ENCODE measurements at places on chromosomes 11 and 22.
A peak's percentile ranks its signal among the peaks of the same experiment; 100 is the strongest.

GRCh38 chr11:111393096-111393495, 14.0 kb upstream of the POU2AF1 start:
- DNase-seq = no peak

DNA sequence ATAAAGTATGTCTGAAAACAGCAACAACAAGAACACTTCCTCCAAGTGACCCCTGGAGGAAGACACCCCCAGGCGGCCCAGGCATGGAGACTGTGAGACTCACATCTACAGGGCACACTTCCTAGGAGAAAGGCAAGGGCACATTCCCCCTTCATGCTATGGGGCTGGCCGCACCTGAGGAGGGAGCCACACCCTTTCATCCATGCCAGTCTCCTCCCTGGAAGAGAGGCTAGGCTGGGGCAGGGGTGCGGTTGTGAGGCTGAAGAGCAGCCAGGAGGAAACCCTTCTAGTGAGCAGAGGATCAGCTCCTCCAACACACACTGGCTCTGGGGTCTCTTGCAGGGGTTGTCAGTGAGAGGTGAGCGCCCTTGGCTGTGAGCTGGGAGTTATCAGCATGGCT, 678.8 kb downstream of the NTM start:
- no peak for DNase-seq

DNA sequence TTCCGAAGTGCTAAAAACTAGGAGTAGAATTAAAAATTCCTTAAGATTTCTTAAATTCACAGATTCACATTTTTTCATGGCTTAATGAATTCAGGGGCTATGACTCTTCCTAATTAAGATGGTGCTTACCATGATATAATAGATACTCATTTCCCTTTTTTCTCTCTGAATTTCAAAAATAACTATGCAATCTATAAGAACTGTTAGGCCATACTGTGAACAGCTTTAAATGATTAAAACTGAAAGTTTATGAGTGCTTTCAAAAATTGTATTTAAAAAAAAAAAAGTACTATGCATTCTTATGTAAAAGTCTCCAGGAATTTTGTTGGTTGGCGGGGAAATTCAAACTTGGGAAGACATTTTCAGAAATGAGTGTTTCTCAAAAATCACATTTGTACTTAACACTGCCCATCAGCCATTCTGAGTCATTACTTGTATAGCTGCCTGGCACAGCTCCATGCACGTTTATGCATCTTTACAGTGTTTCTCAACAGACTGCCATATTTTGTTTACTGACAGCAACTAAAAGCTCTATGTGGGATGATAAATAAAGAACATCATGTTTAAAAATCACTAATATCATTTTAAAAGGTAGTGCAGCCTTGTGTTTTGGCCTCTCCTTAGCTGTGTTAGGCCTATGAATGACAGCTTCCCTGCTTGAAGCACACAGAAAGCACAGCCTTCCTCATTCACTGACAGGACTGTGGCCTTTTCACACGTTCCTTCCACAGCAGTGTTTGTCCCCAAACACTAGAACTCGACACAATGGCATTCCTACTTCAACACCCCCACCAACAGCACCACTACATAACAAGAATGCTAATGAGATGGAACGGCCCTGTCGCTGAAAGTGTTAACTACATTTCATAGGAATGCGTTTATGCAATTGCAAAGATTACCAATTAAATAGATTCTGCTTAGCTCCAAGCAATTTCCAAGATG, 131.4 kb downstream of the DCDC1 start:
- no peak for DNase-seq

DNA sequence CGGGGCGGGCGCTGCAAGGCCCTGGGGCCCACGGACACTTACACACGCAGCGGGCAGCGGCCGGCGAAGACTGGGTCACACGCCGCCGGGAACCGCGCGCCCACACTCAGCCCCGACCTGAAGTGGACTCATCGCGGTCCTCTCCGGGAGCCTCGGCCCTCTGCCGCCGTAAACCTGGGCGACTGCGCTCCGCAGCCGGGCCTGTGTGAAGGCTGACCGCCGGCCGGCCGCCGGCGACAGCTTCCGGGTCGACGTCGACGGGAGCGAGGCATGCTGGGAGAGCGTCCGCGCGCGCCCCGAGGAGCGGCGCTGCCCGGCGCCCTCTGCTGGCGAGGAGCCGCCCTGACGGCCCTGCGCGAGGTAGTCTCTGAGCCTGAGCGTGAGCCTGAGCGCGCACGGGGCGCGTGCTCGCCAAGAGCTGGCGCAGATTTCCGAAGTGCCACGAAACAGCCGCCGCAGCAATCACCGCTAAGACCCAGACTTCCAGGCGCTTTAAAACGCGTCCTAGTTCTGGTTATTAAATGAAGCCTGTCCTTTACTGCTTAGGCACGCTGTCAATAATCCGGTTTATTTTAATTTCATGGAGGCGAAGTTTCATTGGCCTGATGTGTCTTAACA, at the start of gene SNX19:
SNX19 (minus strand) TSS at position 242 of the 618 bp plus-strand sequence. CDS start 540 bp downstream, outside the sequence.
- peak; percentile 94 for DNase-seq

- DNase-seq = no peak
These were observed 134.3 kb downstream of the MN1 start for GRCh38 chr22:27667121-27667843.

GRCh38 chr22:41369424-41369745, 12.4 kb upstream of the TEF start:
- no peak for DNase-seq

DNA sequence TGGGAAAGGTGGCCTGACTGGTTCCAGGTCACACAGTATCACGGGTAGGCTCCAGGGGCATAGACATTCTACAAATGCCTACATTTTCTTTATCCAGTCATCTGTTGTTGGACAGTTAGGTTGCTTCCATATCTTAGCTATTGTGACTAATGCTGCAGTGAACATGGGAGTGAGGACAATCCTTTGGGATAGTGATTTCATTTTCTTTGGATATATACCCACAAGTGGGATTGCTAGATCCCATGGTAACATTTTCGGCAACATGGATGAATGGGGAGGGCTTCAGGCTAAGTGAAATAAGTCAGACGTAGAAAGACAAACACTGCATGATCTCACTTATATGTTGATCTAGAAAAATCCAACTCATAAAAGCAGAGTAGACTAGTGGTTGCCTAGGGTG, 744.3 kb downstream of the NTM start:
- DNase-seq = no peak

- DNase-seq = no peak
These were observed 7.6 kb downstream of the SLC39A13 start for GRCh38 chr11:47415949-47416472.

GRCh38 chr11:47254386-47254785, 3.4 kb upstream of the NR1H3 start:
- DNase-seq = no peak

- DNase-seq = no peak
These were observed 146.2 kb upstream of the RASSF10 start for GRCh38 chr11:12862696-12863469.

DNA sequence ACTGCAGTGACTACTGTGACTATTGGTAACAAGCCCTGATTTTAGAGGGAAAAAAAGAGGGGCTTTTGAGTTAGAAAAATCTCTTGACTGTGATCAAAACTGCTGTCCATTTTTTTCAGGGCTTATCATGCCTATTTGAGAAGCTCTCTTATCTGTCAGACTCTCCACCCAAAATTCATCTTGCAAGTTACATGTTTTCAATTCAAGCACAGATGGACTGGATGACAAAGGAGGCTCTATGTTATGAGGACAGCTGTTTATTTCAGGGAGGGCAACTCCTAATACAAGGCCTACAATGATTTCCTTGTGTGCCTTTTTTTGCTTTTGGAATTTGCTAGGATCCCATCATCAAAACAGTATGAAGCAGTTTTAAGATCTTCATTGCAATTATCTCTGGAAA, 35.2 kb upstream of the USP47 start:
- no peak for DNase-seq

- DNase-seq = no peak
These were observed 53.3 kb upstream of the CD5 start for GRCh38 chr11:61049063-61049377.

DNA sequence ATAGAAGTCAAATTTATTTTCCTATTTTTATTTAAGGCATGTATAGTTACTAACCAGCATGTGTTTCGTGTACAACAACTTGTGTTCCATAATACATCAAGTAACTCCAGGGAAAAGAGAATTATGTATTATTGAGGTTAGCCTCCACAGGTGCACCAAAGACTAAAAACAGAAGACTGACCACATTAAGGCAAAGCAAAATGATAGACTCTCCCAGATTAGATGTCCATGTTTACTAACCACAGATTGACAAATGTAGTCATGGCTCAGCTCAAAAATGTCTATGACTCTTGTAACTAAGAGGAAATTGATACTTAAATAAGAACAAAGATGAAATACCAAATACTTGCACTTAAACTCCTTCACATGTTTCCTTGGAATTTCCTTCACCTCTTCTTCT, 238.5 kb downstream of the METTL15 start:
- DNase-seq = no peak

DNA sequence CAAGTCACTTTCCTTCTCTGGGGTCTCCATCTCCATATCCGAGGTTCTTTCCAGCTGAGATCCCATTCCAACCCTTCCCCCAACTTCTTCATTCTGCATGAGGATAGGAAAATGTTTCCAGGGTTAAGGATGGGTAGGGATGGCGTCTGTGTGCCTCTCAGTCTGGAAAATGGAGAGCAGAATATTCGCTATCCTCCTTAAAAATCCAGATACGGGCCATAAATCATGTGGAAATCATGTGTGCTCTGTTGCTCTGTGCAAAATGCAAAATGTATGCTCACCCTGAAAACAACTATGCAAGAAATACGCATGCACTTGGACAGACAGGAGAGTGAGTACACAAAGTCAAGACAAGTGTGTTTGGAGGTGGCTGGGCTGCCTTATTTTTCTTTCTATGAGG, 3.2 kb downstream of the CREB3L1 start:
- no peak for DNase-seq

DNA sequence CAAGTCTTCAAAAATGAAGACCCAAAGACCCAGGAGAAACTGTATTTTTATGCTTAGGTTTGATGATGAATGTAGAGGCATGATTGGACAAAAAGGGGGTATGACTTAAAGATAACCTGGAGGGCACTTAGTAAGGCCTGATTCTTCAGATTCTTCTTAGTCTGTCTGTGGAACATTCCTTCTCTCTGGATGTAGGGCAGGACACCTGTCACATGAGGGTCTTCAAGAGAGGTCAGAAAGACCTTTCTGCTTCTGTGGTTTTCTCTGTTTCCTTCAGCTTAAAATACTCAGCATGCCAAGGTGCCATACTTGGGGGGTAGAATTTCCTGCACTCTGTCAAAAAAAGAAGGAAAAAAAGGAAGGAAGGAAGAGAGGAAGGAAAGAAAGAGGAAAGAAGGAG, 78.1 kb downstream of the BLID start:
- no peak for DNase-seq

- DNase-seq = no peak
These were observed 10.7 kb upstream of the LIPT2 start for GRCh38 chr11:74504100-74504691.

DNA sequence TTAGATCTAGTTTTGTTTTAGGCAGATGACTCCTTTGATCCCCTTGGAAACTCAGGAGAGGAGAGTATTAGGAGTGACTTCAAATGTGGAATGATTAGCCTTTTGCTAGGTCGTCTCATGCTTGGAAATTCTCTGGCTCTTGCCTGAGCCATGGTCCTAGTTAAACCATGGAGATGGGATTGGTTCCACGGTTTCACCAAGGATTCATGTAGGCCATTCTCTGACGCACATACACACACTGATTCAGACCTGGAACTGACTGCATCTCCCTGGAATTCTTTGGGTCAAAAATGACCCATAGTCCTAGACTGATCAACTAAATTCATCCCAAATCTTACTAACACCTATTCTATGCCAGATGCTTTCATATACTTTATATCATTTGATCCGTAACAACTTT, 56.5 kb downstream of the POLD3 start:
- DNase-seq = no peak
